Cerebellar nuclear complex (tissue), 1 donor: ENCODE measurements at places on chromosomes 13 and 19.
A peak's percentile ranks its signal among the peaks of the same experiment; 100 is the strongest.

DNA sequence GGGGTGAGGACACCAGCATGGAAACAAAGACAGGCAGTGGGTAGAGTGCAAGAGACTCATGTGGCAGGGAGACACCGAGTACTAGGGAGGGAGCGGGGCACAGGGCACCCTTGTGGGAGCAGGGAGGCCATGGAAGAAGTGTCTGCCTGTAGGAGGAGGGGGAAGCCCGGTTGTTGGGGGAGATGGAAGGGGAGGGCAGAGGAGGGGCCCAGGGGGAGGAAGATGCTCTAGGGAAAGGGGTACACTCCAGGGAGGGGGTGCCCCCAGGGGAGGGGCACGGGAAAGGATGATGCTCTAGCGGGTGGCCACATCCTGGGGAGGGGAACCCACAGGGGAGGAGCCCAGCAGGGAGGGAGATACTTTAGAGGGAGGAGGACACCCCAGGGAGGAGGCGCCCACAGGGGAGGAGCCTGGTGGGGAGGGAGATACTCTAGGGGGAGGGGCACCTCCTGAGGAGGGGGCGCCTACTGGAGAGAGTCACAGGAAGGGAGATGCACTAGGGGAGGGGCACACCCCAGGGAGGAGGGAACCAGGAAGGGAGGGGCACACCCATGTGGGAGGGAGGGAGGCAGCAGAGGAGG is 24.9 kb downstream of the CPAMD8 start:
- DNase-seq, result no peak

- no peak for DNase-seq
These were observed 967 bp downstream of the DBP start for GRCh38 chr19:48635966-48636858.

- no peak for DNase-seq
These were observed 1131.1 kb downstream of the SLITRK1 start for GRCh38 chr13:82751206-82751605.

DNA sequence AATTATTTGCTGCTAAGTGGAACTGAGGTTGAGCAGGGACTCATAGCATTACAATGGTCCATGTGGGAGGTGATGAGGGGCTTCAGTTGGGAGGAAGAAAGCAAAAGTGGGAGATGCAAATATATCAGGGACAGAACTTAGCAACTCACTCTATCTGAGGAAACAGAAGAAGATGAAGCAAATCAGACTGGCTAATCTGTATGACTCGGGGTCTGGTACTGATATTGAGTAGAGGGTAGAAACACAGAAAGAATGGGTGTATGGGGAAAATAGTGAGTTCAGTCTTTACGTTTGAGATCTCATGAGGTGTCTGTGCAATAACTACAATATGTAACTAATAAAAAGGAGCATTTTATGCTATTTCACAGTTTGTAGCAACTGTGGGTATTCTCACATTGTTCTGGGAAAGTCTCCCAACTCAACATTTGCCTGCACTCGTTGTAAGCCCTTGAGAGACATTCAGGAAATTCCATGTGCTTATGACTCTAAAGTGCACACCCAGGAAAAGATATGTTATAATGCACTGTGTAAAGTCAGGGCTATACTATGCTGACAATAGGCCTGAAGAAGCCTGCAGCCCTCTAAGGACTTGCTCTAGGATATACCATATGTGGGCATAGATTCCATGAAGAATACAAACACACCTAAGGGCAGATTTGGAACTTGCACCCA is 183.5 kb downstream of the SPRY2 start:
- DNase-seq, result no peak

GRCh38 chr13:43246382-43246781 is 223.0 kb downstream of the DNAJC15 start:
- DNase-seq, result no peak

DNA sequence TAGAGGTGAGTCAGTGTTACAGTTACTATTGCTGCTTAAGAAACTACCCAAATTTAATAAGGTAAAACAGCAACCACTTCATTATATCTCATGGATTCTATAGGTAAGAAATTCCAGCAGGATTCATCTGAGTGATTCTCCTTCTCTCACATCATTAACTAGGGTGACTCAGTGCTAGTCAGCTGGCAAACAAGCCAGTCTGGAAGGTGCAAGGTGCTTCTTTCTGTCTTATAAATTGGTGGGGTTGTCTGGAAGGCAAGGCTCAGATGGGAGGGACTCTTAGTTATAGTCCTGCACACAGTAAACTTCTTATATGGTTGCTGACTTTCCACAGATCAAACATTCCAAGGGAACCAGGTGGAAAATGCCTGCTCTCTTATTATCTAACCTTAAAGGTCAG is 484.5 kb downstream of the GPC5 start:
- no peak for DNase-seq

DNA sequence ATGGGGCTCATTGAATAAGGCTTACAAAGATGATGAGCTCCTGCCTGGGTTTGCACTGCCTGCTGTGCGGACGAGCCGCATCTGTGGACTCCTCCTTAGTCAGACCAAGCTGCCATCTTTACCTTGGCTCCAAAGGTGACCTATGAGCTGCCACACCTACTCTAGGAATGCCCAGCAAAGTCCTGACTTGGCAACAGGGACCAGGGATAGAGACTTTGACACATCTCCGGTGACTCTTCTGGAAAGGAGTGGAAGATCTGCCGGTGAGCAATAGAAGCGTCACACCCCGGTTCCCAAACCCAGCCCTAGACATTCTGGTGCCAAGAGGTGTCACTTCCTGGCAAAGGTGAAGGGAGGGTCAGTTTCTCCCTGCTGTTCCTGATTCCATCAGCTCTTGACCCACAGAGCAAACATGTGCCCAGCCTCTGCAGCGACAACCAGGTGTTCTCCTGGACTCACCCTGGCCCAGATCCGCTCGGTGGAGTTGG is 50.2 kb upstream of the GTF3A start:
- DNase-seq, result no peak

DNA sequence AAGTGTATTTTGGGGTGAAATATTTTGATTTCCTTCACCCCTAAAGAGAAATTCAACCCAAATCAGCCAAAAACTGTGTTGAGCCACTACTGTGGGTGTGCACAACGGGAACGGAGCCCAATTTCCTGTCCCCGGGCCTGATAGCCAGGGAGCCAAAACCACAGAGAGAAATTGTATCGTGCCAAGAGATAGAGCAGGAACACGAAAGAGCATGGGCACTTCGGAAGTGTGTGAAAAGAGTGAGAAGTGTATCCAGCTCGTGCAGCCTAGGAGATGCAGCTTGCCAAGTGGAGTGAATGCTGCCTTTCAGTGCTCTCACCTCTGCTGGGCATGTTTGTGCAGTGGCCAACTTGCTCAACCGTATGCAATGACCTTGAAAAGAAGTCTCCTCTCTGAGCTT is 19.4 kb upstream of the PLEKHF1 start:
- DNase-seq, result no peak

GRCh38 chr13:49604570-49604969 is 19.2 kb upstream of the RCBTB1 start:
- no peak for DNase-seq

DNA sequence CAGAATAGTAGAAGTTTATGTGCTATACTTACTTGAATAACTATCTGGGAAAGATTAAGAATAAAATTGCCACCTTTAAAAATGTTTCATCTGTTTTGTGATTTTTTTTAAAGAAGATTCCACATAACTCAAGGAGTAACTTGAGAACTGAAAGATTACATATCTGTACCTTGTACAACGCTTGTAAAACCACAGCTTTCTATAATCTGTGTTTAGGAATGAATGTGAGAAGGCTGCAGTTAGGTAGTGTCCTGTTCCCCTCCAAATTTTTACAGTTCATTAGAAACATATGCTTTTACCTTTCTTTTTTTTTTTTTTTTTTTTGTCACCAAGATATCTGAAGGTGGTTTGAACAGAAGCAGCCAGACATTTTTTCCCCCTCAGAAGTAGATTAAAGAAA is 312.8 kb upstream of the GPC6 start:
- DNase-seq, result no peak

- no peak for DNase-seq
These were observed 535 bp downstream of the CDKN2D start for GRCh38 chr19:10568062-10568825.

GRCh38 chr13:84662491-84662890 is 780.2 kb upstream of the SLITRK1 start:
- DNase-seq, result no peak

DNA sequence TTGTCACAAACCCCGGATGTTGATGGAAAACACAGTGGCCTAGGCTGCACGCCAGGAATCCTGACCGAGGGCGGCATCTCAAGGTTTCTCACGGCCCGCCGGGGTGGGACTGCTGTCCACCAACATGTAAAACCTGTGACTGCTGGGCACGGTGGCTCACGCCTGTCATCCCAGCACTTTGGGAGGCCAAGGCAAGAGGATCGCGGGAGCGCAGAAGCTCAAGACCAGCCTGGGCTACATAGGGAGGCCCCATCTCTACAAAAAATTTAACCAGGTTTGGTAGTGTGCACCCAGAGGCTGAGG is 11.2 kb downstream of the PLIN4 start:
- no peak for DNase-seq

GRCh38 chr19:4088975-4089374 is 22.3 kb upstream of the ZBTB7A start:
- DNase-seq, result no peak

- DNase-seq, result no peak
These were observed 254.8 kb downstream of the FGF9 start for GRCh38 chr13:21925720-21926119.

- peak; percentile 76 for DNase-seq
These were observed 260.0 kb downstream of the FGF14 start for GRCh38 chr13:102141625-102142472.

DNA sequence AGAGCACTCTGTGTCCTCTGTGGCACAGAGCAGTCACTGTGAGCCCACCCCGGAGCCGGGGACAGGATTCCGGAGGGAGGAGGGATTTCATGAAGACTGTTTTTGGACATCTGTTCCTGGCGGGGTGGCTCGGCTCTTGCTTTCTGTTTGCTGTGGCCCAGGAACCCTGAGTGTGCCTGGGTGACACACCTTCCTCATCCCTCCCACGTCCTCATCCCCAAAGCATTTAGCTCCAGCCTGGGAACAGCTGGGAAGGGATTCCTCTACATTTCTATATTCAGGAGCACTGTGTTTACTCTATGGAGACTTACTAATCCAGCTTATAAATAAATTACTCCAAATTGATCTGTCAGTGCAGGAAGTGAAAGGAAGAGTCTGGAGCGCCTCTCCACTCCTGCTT is 97.8 kb upstream of the UBL3 start:
- no peak for DNase-seq

- no peak for DNase-seq
These were observed 95.6 kb downstream of the TSHZ3 start for GRCh38 chr19:31253526-31254179.

- no peak for DNase-seq
These were observed 23.9 kb downstream of the ZDHHC20 start for GRCh38 chr13:21435231-21435630.

DNA sequence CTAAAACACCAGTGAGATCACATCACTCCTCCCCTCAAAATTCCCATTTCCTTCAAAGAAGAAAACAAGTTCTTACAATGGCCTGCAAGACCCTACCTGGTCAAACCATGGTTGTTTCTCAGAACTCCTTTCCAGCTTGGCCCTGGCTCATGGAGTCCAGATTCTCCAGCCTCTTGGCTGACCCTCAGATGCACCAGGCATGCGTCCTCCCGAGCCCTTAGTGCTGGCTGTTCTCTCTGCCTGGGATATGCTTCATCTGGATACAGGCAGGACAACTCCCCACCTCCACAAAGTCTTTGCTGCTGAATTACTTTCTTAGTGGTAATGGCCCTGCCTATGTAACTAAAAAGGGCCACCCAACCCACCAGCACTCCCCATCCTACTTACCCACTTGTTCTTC is 94.3 kb downstream of the MBNL2 start:
- DNase-seq, result no peak

- no peak for DNase-seq
These were observed 1433.0 kb downstream of the UQCRFS1 start for GRCh38 chr19:27779954-27780353.

DNA sequence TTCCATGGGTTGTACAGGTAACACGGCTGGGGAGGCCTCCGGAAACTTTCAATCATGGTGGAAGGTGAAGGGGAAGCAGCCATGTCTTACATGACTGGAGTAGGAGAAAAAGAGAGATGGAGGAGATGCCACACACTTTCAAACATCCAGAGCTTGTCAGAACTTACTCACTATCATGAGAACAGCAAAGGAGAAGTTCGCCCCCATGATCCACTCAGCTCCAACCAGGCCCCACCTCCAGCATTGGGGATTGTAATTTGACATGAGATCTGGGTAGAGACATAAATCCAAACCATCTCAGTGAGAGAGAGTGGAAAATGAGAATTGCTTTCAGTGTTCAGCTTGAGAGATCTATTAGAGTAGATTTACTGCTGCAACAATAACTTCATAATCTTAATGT is 210.9 kb downstream of the NDFIP2 start:
- DNase-seq, result no peak

DNA sequence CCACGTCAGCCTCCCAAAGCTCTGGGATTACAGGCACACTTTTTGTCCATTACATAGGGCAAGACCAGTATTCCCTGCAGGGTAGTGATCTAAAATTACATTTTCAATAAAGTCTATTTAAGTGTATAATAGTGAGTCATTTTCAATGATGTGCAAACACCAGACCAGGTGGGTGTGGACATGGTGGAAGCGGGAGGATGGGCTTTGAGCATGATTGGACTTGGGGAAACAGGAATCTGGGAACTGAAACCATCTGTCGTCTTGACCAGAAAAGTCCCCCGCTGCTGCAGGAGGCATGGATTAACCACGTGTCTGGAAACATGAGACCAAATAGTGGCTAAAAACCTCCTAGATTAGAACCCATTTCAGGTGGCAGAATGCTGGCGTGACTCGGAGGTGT is 4.9 kb downstream of the FXYD3 start:
- DNase-seq, result no peak

DNA sequence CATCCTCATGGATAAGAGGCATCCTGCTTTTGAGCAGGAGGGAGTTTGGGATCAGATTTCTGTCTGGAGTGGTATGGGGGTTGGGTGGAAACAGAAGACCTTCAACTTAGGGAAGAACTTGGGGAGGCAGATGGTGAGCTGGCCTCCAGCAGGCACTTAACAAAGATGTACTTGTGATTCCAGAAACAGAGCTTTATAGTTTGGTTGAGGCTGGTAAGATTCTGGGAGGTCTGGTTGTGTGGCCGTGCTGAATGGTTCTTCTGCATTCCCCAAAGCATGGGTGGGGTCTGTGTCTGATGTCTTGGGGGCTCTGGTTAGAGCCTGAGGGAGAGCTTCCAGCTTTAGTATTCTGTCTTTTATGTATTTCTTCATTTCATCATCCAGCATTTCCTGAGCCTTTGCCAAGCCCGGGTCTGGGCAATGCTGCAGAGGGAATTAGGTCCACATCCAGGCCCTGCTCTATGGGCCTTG is 4.8 kb downstream of the MEGF8 start:
- DNase-seq, result no peak

GRCh38 chr13:77310579-77311279 is 16.2 kb downstream of the MYCBP2 start:
- DNase-seq, result no peak

- no peak for DNase-seq
These were observed 8.5 kb upstream of the CA11 start for GRCh38 chr19:48654299-48655059.

DNA sequence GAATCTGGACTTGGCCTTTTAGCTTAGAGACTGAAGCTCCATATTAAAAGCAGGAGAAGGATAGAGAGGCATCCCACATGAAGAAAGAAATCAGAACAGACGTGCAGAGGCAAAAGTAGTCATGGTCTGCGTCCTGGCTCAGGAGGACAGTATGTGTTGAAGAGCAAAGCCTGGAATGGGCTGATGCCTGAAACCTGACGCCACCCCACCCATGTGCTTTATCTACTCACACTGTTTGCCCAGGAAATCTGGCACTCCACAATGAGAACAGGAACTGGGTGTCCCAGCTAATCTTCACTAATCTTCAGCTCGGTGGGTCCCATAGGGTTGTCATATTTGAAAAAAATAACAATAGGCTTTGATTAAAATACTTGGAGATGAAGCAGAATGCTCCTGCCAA is 549.0 kb upstream of the GPC6 start:
- DNase-seq, result no peak
